ENCODE measurements at places on chromosomes 2 and 18.

DNA sequence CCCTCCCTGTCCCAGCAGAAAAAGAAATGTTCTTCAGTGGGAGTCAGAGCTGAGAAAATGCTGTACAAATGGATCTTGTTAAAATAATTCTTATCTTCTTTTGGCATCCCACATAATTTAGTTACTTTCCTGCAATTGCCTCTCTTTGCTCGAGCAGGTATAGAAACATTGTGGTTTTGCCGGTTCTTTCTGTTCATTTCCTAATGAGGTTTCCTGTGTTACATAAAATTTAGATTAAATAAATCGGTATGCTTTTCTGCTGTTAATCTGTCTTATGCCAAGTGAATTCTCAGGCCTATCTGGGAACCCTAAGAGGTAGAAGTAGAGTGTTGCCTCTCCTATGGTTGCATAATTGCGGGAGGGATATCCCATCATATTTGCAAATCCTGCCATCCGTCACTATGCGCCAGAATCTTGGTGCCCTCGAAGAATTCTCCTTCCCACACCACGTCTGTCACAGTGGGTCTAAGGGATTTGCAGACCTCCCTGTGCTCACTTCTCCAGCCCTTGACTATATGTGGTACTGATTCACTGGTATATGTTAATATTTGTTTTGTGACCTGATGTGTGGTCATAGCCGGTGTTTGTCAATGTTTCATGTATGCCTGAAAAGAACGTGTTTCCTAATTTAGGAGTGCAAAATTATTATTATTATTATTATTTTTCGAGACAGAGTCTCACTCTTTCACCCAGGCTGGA is 12.2 kb upstream of the HDAC4 start:
- no peak for DNase-seq

DNA sequence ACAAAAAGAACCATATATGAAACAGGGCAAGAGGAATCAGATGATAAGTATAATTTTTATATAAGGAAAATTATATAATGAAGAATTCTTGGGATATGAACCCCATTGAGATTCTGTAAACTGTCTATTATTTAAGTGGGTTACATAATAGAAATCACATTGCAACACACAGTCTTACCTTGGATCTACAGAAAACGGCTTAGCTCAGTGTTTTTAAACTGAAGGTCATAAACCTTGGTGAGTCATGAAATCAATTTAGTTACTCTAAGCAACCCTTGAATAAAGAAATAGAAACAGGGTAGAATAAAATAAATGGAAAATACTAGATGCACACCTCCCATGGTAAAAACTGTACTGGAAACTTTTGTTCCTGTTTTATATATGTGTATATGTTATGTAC is 50.7 kb downstream of the METTL8 start:
- DNase-seq, result no peak

DNA sequence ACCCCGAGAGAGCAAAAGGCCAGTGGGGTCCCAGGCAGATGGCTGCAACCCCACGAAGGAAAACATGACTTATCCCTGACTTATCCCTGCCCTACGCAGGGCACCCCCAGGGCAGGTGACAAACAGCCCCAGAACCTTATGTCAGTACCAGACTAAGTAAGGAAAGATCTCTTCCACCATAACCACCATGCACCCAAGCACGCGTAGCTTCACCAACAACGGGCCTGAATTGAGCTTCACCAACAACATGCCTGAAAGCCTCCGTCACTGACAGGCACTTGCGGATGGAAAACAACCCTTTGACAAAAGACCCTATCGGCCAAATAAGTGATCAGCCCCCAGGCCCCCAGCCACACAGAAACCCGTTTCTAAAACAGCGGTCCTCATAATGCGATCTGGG is 34.1 kb downstream of the HDAC4 start:
- no peak for DNase-seq

DNA sequence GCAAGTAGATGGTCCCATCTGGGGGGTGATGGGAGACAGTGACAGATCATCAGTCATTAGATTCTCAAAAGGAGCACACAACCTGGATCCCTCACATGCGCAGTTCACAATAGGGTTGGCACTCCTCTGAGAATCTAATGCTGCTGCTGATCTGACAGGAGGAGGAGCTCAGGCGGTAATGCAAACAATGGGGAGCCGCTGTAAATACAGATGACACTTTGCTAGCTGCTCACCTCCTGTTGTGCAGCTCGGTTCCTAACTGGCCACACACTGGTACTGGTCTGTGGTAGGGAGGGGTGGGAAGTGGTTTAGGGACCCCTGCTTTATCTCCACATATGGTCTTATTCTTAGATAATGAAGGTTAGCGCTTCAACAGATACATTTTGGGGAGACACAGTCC is 506.6 kb downstream of the PLCL1 start:
- DNase-seq, result no peak

GRCh38 chr2:191245869-191246531 is 796 bp downstream of the MYO1B start:
- peak; percentile 72 for DNase-seq

GRCh38 chr18:80037869-80038630 is 3.8 kb downstream of the RBFA start:
- DNase-seq, result no peak

GRCh38 chr2:74149570-74150319 is 2.0 kb upstream of the BOLA3 start:
- no peak for DNase-seq

GRCh38 chr2:46384457-46384815 is 87.2 kb downstream of the EPAS1 start:
- no peak for DNase-seq

DNA sequence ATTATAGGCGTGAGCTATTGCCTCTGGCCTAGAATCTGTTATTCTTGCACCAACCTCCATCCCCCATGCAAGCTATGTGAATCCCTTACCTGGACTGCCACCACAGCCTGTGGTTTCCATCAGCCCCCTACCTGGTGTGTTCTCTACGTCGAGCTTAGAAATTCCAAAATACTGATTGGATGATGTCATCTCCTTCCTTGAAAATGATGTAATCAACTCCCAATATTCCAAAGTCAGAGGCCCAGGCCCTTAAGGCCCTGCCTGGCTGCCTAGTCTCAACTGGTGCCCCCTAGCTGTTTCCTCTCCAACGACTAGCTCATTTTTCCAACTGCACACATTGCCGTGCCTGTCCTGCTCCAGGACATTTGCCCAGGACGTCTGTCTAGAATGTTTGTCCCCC is 41.3 kb upstream of the GBX2 start:
- DNase-seq, result no peak

DNA sequence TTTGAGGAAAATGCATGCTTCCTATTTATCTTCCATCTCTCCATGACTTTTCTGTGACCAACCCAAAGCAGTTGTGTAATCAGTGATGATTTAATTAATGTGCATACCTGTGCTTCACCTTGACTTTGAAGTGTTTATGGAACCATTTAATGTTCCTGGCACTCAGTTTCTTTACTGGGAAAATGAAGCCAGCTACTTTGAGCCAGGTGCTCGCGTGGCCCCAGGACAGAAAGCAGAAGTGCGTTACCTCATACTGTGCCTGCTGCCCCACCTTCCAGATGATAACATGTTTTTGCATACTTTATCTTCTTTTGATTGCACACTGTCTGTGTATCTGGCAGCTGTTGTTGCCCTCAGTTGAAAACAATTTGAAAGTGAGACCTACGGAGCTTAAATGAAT is 61.3 kb downstream of the PMAIP1 start:
- DNase-seq, result no peak

DNA sequence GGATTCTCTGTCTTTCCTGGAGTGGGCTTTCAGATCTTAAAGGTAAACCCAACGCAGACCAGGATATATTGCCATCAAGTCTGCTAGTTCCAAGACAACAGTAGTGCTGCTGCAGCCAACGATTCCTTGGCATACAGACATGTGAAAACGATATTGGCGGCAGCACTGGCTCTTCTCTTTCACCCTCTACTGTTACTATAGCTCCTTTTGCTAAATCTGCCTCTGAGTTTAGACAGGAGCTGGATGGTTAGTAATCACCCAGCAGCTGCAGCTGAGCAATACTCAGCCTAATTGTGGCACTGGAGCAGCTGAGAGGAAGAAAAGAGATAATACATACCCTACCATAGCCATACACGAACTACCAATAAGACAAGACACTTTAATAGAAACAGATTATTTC is 4.0 kb downstream of the YES1 start:
- peak; percentile 60 for DNase-seq

DNA sequence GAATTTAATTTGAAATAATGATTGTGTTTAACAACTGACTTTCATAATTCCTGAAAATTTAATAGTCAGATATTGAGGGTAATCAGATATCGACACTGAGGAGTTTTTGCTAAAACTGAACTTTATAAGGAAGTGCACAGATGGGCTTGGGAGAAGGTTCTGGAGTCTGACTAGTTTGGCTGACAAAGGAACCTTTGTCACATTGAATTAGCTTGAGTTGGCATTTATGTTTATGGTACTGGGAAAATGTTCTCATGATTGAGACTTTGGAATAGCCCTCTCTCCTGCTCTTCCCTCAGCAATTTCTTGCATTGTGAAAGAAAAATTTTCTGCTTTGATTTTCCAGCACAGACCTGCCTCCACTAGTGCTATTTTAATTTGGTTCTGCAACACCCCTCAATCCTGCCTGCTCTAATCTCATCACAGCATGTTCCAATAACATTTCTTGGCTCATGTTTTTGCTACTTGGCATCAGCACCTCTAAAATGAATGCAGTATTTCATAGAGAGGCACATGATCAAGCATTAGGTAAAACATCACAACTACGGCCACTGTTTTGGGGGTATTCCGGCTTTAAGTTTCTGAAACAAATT is 133.9 kb upstream of the FSHR start:
- DNase-seq, result no peak

DNA sequence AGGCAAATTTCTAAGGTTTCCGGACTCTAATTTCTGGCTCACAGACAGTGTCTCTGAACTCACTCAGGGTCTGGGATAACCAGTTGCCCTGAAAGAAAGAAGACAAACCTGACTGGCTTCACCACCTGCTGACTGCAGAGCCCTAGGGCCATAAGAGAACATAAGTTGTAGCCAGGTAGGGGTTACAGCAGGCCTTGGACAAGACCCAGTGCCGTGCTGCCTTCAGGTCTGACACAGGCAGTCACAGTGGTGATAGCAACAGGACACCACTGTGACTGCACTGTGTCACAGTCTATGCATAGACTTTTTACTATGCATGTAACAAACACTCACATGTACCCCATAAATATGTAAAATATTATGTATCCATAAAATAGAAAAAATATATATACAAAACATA is 508.5 kb downstream of the PID1 start:
- DNase-seq, result no peak

DNA sequence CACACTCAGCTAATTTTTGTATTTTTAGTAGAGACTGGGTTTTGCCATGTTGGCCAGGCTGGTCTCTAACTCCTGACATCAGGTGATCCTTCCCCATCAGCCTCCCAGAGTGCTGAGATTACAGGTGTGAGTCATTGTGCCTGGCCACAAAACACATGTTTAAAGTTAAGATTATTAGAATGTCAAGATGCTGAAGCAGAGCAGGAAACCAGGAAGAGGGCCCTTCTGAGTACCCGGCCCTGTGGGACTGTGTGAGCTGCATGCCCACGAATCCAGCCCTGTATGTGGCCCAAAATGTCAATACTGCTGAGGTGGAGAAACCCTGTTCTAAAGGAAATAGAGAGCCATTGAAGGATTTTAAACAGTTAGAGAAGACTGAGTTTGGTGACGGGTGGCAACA is 31.0 kb upstream of the REV1 start:
- no peak for DNase-seq

GRCh38 chr18:49119401-49119800 is 168.6 kb upstream of the SMAD7 start:
- no peak for DNase-seq

- DNase-seq, result peak; percentile 77
Measured at GRCh38 chr2:174334781-174335251, at the start of gene SP9. SP9 (plus strand) TSS chr2:174334954; CDS start chr2:174335093, 139 bp downstream.

DNA sequence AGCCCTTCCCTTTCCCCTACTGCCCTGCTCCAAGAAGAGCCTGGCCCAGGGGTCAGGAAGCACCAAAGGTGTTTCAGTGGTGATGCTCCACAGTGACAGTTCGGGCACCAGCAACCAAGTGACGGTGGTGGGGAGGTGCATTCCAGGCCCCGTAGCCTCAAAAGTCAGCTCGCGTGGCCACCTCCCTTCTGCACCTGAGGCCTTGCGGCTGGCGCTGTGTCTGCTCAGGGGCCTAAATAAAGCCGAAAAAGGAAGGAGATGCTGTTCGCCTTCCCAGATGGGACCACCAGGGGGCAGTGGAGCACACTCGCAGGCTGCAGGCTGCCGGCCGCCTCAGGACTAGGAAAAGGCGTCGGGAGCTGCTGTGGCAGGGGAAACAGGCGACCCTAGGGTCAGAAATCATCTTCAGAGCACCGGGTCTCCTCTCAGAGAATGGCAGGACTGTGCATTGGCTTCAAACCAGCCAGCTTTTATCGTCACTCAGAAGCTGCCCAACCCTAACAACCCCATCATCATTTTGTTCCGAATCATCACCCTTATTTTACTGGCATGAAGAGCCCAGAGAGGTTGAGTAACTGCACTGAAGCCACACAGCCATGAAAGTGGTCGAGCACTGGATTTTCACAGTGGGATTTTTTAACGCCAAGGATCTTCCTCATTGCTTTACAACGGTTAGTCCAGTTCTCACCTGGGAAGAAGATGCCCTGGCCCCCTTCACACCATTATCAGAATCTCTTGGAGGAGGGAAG is 213.0 kb upstream of the CELF4 start:
- peak; percentile 65 for DNase-seq

DNA sequence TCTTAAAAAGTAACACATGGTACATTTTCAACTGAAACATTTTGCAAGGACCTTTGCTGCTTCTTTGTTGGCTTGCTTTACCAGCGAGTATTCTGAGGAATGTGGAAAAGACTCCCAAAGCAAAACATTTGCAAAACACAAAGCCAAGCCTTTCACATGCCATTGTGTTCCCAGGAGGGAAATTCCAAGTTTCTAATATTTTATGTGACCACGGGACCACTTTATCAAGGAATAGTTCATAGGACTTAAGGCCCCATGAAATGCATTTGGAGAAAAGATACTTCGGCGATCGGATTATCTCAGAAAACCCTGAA is 26.2 kb downstream of the CYP27C1 start:
- DNase-seq, result peak; percentile 61

- no peak for DNase-seq
Measured at GRCh38 chr18:22484471-22484870, 66.8 kb upstream of the CTAGE1 start.

GRCh38 chr2:46198164-46198883 is 98.9 kb upstream of the EPAS1 start:
- DNase-seq, result peak; percentile 12

DNA sequence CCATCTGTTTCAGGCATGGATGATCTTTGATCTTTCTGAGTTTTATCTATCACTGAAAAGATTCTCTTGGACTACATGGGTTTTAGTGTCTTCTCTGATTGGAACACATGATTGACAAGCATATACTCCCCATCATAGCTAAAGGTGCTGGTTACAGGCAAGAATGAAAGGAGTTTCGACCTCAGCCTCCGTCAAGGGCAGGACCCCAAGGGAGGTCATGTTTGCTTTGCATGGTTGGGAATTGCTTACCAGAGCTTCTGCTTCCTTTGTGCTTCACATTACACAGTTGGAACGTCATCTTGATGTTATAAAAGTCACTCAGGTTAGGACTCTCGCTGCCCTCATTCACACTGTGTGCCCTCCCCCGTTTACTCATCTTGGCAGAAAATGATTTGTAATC is 287.7 kb downstream of the PIK3C3 start:
- DNase-seq, result no peak
